HepG2 (cell line): ENCODE measurements at places on chromosomes 12 and 14. TPM values are rescaled to one million over a fixed set of nuclear protein-coding genes. Genes with fewer than 3 reads are reported as not detected.
A peak's percentile ranks its signal among the peaks of the same experiment; 100 is the strongest.

DNA sequence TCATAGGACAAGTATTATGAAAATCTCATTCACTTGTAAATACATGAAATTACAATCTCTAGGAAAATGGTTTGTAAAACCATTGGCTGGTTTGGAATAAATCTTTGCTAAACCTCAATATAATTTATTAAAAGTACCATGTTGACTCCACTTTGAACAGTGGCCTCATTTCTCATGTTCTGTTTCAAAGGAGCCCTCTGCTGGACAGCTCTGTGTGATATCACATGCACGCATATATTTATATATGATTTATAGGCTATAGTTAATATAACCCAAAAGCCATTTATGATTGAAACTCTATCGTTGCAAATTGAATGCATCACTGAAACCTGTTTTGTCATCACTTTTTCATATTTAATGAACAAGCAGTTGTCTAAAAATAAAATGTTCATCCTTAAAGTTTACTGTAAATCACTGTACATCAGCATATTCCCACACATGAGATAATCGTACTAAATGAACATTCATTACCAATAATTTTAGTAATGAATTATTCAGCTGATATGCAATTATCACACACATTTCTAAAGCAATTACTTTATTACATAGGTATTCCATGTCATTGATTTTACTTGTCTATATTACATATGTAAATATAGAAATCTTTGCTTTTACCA, 493.8 kb downstream of the NPAS3 start:
- no peak overlapping the region for H3K27ac ChIP-seq
- no peak overlapping the region for H3K4me3 ChIP-seq
- no peaks in the 10 kb centered on the region for H3K4me1 ChIP-seq
- DNase-seq: peak; percentile 42
- H3K27me3 ChIP-seq: no peaks in the 10 kb centered on the region; the same call in 1 of the 2 replicates

DNAJC22 gene
- total RNA-seq: 23.0 and 31.7 TPM in 2 replicates

GRCh38 chr12:128524439-128524838, 257.5 kb downstream of the TMEM132C start:
- no peak overlapping the region for H3K27ac ChIP-seq
- H3K4me1 ChIP-seq: no peaks in the 10 kb centered on the region
- no peaks in the 10 kb centered on the region for H3K27me3 ChIP-seq
- no peak for DNase-seq
- H3K36me3 ChIP-seq: no peaks in the 10 kb centered on the region

DNA sequence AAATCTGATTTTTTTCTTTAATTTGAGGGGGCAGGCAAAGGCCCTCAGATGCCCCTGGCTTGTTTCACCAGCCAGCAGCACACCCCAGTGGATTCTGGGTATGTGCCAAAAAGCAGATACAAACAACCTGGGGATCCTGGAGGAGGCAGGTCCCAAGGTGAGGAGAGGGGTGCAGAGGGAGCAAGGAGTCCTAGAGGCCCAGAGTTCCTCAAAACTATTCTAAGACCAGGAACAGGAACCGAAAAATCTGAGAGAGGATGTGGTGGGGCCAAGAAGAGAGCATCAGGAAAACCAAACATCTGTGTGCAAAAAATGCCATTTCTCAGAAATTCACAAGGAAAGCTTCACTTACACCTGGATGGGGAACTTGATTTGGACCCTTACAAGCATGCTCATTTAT, 8.2 kb downstream of the KCNA5 start:
- no peaks in the 10 kb centered on the region; the same call in 1 of the 2 replicates for H3K27me3 ChIP-seq
- no peak for DNase-seq
- peaks cover 13% of the 10 kb centered on the region for H3K4me1 ChIP-seq
- H3K27ac ChIP-seq: no peak overlapping the region
- H3K4me3 ChIP-seq: no peak overlapping the region
- H3K36me3 ChIP-seq: no peaks in the 10 kb centered on the region

SHMT2 gene
- 181 and 184 TPM in 2 replicates for total RNA-seq

DNA sequence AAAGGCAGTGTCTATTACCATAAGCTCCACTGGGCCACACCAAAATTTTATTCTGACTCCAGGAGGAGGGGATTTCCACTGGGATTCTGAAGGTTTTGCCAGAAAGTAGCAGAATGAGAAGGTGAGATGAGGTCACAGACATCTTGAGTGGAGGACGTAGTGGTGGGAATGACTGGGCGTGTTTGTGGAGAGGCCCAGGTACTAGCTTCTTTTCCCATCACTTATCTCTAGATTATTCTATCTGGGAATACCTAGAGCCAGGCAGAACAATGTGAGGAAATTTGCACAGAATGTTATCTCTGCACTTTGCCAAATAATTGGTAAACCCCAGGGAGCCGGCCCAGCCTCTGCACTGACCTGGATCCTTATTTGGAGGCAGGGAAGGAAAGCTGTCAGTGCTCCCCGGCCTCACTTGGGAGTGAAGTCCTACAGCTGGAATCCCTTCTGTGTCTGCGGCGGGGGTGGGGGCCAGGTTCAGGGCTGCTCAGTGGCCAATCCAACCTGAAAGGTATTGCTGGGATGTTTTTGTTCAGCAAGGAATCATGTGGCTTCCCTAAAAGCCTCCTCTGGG, 129.4 kb downstream of the C12orf75 start:
- DNase-seq: no peak
- H3K4me1 ChIP-seq: no peaks in the 10 kb centered on the region
- H3K4me3 ChIP-seq: no peak overlapping the region
- no peaks in the 10 kb centered on the region; the same call in 1 of the 2 replicates for H3K27me3 ChIP-seq
- H3K27ac ChIP-seq: no peak overlapping the region

TSPAN8 gene
- total RNA-seq: 3.2 and 3.9 TPM in 2 replicates

- H3K27me3 ChIP-seq: no peaks in the 10 kb centered on the region
- no peaks in the 10 kb centered on the region for H3K4me1 ChIP-seq
- H3K4me3 ChIP-seq: no peak overlapping the region
- DNase-seq: no peak
- no peak overlapping the region for H3K27ac ChIP-seq
- no peaks in the 10 kb centered on the region for H3K36me3 ChIP-seq
Observed at GRCh38 chr12:110754101-110754793, 11.6 kb upstream of the PPP1CC start.

DNA sequence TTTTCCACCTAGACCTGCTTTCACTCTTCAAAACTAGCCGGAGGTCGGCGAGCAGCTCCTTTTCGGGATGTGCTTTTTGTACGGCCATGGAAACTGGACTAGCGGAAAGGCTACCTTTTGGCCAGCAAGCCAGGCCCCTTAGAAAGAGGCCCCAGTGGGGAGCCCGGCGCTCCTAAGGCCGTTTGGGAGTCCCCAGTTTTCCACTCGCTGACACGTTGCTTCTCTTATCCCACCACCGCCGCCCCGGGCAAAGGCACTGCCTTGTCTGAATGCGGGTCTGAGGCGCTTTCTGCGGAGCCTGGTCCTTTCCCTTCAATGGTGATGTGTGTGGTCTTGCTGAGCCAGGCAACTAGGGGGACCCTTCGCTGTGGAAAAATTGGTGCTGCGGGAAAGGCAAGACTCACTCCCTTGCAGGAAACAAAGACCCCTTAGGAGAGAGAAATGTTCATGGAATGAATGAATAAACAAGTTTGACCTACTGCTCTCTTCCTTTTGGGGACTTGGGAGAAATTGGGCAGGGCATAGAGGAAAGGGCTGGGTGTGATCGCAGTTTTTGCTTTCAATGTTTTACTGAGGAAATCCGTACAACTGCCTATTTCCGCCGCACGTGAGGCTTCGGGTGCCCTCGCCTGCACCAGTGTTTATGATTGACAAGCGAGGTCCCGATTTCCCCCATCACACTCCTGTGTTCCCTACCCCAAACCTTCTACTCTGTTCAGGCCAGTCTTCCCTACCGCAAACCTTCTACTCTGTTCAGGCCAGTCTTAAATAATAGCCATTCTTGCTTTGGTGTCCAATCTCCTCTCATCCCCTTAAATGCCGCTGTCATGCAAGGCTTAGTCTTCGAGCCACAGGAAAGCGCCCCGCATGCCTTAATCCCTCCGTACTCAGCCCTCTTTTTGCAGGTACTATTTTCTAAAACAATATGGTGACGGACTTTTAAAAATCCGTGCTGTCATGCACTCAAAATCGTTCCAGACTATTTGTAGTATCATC, 1.0 kb upstream of the SLC38A2 start:
- peaks cover 30% of the 10 kb centered on the region for H3K36me3 ChIP-seq
- H3K27ac ChIP-seq: peak overlapping the region; percentile 92
- peaks cover 3% of the 10 kb centered on the region; the same call in 2 of the 3 replicates for H3K27me3 ChIP-seq

TAS2R20 gene
- 0.48 and 2.9 TPM in 2 replicates for total RNA-seq

P2RX2 gene
- not detected in 2 replicates for total RNA-seq

DNA sequence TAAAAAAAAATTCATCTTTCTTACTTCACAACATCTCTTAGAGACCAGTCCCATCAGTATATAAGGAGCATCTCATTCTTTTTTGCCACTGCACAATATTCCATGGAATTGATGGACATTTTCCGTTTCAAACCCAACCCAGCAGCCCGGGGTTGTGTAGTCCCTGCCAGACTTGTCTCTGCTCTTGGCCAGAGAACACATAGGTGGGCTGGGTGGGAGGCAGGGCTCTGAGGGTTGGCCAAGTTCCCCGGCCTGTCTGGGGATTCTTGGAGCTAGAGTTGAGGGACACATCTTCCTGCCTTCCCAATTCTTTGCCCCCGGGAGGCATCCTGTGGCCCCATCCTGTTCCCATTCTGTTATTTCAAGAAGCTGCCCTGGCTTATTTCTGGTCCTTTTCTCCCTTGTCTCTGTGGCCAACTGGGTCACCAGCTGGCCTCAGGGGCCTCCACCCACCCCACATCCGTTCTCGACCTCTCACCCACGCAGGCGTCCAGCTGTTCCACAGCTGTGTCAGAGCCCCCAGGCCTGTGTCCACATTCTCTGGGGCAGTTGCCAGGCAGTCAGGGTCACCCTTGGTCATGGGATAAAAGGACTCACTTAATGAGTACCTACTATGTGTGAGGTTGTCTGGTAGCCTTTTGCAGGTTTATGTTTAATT, 52.0 kb upstream of the CCDC63 start:
- H3K4me1 ChIP-seq: no peaks in the 10 kb centered on the region
- H3K27me3 ChIP-seq: peaks cover 1% of the 10 kb centered on the region
- H3K36me3 ChIP-seq: no peaks in the 10 kb centered on the region
- DNase-seq: no peak
- H3K4me3 ChIP-seq: no peak overlapping the region

- DNase-seq: no peak
- no peaks in the 10 kb centered on the region for H3K4me1 ChIP-seq
- H3K4me3 ChIP-seq: no peak overlapping the region
- no peak overlapping the region for H3K27ac ChIP-seq
Observed at GRCh38 chr12:15306605-15307004, 15.7 kb upstream of the PTPRO start.

RIN3 gene
- total RNA-seq: 2.3 and 2.9 TPM in 2 replicates

DNA sequence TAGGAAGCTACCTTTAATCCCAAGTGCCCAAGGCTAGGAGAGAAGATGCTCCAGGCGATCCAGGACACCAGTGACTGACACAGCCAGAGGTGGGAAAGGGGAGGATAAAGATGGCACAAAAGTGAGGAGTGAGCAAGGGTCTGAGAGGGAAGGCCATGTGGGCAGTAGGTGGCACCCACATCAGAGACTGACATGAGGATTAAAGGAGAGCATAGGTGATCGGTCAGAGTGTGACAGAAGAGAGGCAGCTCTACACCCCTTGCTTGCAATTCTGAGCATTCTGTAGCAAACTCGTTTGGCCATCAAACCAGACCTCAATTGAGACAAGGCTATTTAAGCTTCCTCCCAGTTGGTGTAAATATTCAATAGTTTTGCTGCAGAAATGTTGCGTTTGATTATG, 724 bp upstream of the CD27 start:
- no peak overlapping the region for H3K4me3 ChIP-seq
- no peaks in the 10 kb centered on the region for H3K36me3 ChIP-seq
- no peak overlapping the region for H3K27ac ChIP-seq
- peaks cover 33% of the 10 kb centered on the region for H3K4me1 ChIP-seq
- DNase-seq: no peak
- no peaks in the 10 kb centered on the region for H3K27me3 ChIP-seq

DIO2 gene
- not detected in 2 replicates for total RNA-seq

KIF5A gene
- total RNA-seq: 1.1 and 1.6 TPM in 2 replicates

DNA sequence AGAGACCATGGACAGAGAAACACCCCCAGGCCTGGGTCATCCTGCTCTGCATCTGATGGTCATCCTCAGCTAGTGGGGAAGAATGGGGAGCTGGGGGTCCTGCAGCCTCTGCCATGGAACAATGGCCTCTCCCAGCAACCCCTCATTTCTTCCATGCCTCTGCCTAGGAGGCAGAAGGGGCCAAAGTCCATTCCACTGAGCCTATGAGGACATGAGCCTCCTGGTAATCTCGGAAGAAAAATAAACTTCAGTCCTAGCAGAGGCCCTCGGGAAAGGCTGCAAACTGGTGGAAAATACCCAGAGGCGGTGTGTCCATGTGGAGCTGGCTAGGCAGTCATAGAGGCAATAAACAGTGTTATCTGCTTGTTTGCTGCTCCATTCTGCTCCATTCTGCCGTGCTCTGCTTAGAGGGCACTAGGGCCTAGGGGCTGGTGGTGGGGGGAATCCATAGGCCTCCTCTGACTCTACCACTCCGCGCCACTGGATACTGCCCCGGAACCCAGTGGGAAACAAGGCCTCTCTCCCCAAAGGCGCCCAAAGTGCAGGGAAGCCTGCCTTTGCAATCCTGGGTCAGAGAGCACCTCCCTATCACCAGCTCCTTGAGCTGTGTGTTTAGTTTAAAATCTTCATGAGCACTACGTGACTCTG, 4.5 kb downstream of the PGF start:
- H3K27me3 ChIP-seq: no peaks in the 10 kb centered on the region
- H3K4me1 ChIP-seq: peaks cover 57% of the 10 kb centered on the region
- peak overlapping the region; percentile 97 for H3K27ac ChIP-seq
- peaks cover 6% of the 10 kb centered on the region; the same call in 1 of the 2 replicates for H3K36me3 ChIP-seq

DNA sequence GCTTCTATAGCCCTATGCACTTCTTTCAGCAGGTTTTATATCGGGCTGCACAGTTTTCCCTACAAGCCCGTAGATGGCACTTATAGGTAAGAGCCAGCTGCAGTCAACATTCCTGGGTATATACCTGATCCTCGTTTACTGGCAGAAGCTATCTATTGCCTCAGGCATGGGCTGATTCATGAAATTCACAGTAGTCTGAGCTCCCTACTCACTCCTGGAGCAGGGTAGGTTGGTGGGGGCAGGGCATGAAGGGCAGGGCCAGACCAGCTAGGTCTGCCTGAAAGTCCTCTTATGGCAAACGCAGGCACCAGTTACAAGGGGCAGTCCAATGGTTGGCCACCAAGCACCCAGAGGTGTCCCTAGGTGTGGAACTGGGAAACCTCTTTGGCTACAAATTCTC, 345.8 kb downstream of the RPS29 start:
- no peak overlapping the region for H3K27ac ChIP-seq
- no peaks in the 10 kb centered on the region for H3K36me3 ChIP-seq
- H3K4me1 ChIP-seq: no peaks in the 10 kb centered on the region
- no peaks in the 10 kb centered on the region for H3K27me3 ChIP-seq
- no peak overlapping the region for H3K4me3 ChIP-seq
- no peak for DNase-seq

GRCh38 chr14:52220924-52221811, 46.3 kb upstream of the PTGDR start:
- H3K27ac ChIP-seq: no peak overlapping the region
- DNase-seq: no peak
- H3K4me3 ChIP-seq: no peak overlapping the region
- H3K27me3 ChIP-seq: no peaks in the 10 kb centered on the region

DNA sequence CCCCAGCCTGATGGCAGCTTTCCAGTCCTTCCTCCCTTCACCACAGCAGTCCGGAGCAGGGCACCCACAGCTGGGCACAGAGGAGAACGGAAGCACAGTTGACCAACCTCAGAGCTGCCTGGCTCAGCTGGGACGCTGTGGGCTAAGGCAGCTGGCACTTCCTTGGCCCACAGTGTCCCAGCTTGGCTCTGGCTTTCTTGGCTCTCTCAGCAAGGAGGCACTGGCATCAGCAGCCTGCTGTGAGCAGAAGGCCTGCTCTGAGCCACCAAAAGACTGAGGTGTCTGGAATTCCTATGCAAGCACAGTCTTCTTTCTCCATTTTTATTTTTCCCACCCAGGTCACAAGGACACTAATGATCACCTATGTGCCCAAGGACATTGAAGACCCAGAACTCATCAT, 32.6 kb downstream of the NGB start:
- DNase-seq: no peak
- H3K27me3 ChIP-seq: 0 out of 2 replicates have a peak, but pooled peaks cover 3% of the 10 kb centered on the region
- no peak overlapping the region for H3K27ac ChIP-seq

C12orf60 gene
- 1.4 and 2.3 TPM in 2 replicates for total RNA-seq
